Fibroblast of skin of right quadriceps (primary cell): ENCODE measurements at places on chromosomes 5 and 9.
A peak's percentile ranks its signal among the peaks of the same experiment; 100 is the strongest.

- DNase-seq, result no peak
Observed at GRCh38 chr9:89888233-89888632, 283.4 kb downstream of the GADD45G start.

- DNase-seq, result no peak
Observed at GRCh38 chr5:164094291-164094690, 588.9 kb downstream of the MAT2B start.

GRCh38 chr9:129469988-129470316 lies 150.9 kb downstream of the C9orf50 start:
- no peak for DNase-seq

DNA sequence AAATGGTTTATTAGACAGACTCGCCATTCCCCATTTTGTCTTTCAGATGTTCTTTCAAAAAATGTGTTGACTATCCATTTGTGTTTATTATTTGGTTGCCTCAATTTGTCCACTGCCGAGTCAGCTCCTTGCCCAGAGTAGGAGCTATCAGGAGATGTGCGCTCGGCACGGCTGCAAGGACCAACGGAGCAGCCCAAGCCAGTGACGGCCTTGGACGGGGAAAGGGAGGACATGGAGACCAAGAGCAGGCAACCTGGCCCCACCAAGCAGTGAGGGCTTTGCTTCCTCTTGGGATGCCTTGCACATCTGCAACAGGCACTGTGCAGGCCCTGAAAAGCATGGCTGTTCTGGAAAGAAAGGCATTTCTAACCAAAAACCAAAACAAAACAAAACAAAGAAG lies 69.8 kb downstream of the DEPDC1B start:
- DNase-seq, result no peak

GRCh38 chr5:59416026-59416425 lies 477.5 kb downstream of the PDE4D start:
- DNase-seq, result no peak

DNA sequence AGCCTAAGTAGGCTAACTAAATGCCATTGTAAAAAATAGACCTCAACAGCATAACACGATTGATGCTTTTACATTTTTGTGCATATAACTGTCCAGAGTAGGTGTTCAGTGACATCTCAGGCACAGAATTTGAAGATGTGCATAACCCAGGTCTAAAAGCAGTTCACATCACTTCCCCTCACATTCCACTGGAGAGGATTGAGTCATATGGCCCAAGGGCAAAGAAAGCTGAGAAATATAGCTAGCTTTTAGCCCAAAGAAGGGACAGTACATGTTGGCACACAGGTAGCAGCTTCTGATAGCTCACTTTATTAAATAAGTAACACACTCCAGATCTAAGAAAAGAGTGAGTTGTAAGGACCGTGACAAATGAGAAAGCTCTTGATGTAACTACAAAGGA lies 2259.5 kb upstream of the WWC1 start:
- DNase-seq, result no peak

GRCh38 chr5:57368010-57368409 lies 114.6 kb downstream of the ACTBL2 start:
- DNase-seq, result peak; percentile 88

- DNase-seq, result no peak
Observed at GRCh38 chr5:147921136-147921535, 14.8 kb upstream of the C5orf46 start.

DNA sequence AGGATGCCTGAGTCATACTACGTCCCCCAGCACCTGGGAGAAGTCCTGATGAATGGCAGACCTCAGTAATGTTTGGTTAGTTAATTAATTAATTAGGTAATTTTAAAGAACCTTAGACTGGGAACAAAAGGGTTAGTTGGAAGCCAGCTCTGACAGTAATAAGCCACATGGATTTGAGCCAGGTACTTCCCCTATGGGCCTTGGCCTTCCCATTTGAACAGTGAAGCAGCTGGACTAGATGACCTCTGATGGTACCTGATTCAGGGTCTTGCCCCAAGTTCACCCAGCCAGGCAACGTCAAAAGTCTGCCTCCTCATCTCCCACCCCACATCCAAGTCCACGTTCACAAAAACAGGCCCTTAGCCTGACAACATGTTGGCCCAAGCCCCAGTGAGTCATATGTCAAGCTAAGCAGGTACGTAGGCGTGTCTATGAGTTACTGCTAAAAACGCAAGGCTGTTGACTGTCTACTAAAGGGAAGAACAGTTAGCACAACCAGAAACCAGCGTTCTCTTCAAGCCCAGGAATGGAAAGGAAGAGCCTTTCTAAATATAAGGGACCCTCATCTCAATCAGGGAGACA lies 303.2 kb downstream of the ACTL7B start:
- no peak for DNase-seq

DNA sequence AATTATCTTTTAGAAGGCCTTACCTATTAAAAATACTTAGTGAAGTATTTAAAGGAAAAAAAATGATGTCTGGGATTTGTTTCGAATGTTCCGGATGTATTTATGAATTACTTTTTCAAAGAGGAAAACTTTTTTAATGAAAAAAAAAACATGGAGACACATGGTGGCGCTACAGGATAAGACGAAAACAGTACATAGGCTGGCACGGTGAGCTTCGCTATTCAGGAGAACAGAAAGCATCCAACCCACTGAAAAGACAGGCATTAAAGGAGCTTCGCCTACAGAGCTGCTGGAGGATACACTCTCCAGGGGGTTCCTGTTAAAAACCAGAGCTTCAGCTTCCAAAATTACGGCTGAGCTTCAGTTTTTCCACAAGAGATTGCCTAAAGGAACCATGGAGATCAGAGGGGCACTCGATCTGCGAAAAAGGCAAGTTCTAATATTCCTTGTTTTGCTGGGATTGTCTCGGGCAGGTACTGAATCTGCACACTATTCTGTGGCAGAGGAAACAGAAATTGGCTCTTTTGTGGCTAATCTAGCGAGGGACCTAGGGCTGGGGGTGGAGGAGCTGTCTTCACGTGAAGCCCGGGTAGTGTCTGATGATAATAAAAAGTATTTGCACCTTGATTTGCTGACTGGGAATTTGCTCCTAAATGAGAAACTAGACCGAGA lies at the start of gene PCDHB14:
TSS of gene PCDHB14 (plus strand) at position 232 of the 672 bp plus-strand sequence. CDS start at position 395, 163 bp downstream.
- no peak for DNase-seq

DNA sequence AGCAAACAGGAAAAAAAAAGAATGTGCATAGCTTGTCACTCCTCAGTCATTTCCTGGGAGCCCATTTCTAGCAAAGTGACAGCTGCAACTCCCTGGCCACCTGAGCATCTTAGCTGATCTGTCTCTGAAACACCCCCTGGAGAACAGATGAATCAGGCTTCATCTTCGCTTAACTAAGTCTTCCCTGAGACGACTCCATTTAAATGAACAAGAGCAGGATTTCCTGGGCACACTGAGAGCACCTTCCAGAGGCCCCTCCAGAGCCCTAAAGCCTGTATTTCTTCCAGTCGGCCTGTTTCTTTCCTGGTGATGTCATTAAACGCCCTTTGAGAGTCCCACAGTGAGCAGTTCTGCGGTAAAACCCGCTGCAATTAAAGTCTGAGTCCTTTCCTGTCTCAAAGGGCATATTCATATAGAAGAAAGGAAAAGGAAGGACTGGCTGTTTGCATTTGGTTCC lies 13.9 kb downstream of the TGFBI start:
- peak; percentile 71 for DNase-seq

DNA sequence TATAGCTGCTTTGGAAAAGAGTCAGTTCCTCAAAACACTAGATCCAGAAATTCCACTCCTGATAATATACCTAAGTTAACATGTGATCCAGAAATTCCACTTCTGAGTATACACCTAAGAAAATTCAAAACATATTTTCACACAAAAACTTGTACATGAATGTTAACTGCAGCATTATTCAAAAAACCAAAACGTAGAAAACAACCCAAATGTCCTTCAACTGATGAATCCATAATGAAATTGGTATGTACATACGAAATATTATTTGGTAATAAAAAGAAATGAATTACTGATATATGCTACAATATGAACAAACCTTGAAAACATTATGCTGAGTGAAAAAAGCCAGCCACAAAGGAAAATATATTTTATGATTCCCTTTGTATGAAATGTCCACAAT lies 16.5 kb upstream of the AFF4 start:
- DNase-seq, result no peak

GRCh38 chr9:136726118-136726517 lies 13.7 kb downstream of the DIPK1B start:
- no peak for DNase-seq

DNA sequence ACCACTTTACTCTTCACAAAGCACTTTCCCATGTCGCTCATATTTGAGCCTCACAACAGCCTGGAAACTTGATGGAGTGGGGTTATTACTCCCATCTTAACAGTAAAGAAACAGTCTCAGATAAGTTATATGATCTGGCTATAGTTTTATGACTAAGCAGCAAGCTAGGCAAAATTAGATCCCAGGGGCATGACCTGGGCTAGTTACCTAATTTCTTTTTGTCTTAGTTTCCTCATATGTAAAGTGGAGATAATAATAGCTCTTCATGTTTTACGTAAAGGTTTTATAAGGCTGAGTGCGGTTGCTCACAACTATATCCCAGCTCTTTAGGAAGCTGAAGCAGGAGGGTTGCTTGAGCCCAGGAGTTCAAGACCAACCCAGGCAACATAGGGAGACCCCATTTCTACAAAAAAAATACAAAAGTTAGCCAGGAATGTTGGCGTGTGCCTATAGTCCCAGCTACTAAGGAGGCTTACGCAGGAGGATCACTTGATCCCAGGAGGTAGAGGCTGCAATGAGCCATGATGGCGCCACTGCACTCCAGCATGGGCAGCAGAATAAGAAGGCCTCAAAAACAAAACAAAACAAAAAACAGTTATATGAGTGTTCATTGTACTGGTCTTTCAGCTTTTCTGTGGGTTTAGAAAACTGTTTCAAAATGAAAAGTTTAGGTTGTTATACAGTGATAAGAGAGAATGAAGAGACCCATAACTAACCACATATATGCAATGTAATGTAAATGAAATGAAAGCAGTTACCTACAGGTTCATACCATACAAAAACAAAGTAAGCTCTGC lies 6.5 kb upstream of the PLIN2 start:
- no peak for DNase-seq

DNA sequence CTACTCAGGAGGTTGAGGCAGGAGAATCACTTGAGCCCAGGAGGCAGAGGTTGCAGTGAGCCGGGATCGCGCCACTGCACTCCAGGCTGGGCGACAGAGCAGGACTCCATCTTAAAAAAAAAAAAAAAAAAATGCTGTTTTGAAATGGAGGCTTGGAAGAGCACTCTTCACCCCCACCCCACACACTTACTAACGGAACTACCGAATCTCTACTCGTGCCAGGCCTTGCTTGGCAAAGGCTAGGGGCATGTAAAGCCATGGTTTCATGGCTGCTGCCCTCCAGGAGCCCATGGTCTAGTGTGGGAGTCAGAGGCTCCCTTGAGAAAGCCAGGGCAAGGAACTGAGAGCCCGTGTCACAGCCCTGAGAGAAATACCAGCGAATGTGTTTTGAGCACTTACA lies 21.3 kb downstream of the PCDHGC5 start:
- no peak for DNase-seq
